ENCODE measurements at places on chromosomes 4 and X. TPM values are rescaled to one million over a fixed set of nuclear protein-coding genes. Genes with fewer than 3 reads are reported as not detected.

The LRIT3 gene
- 0.78 TPM for polyA plus RNA-seq

The TLR7 gene
- not detected for polyA plus RNA-seq

The MAGEA9B gene
- polyA plus RNA-seq, result not detected

The AFP gene
- 0.14 TPM for polyA plus RNA-seq

The DRD5 gene
- 0.46 TPM for polyA plus RNA-seq

The MAGEB18 gene
- polyA plus RNA-seq, result not detected

The VCX3A gene
- polyA plus RNA-seq, result 0.87 TPM

The ZCCHC18 gene
- 132 TPM for polyA plus RNA-seq

The ANOS1 gene
- polyA plus RNA-seq, result 0.72 TPM

The VSIG4 gene
- not detected for polyA plus RNA-seq

The PITX2 gene
- not detected for polyA plus RNA-seq

The PPEF1 gene
- polyA plus RNA-seq, result 1.6 TPM

The SSX4 gene
- not detected for polyA plus RNA-seq

The ERVMER34-1 gene
- not detected for polyA plus RNA-seq

All from neural cell (in vitro differentiated cells).